ENCODE measurements at places on chromosomes 11 and 22. TPM values are rescaled to one million over a fixed set of nuclear protein-coding genes. Genes with fewer than 3 reads are reported as not detected.

Gene APOA1
- total RNA-seq: 1.2 TPM

- DNase-seq: no peak
Observed at GRCh38 chr11:105144887-105145286, 5.3 kb upstream of the CARD18 start.

DNA sequence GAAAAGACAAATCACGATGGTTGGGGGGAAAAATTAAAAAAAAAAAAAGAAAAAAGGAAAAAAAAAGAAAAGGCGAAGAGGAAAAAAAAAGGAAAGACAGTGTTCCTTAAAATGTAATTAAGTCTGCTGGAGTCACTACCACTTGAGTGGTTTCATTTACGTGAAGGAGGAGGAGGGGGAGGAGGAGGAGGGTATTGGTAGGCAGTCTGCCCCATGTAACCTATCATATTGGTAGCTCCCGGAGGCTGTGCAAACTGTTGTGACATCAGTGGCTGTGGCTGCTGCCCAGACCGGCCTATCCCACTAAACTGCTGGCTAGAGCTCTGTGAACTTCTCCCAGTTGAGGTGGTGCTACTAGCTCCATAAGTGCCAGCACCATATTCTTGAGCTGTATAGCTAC is 17.9 kb downstream of the KDELR3 start:
- no peak for DNase-seq

GRCh38 chr22:30301995-30302809 is 12.9 kb upstream of the CASTOR1 start:
- peak; percentile 54 for DNase-seq

GRCh38 chr11:85737738-85738137 is 51.7 kb upstream of the CCDC89 start:
- DNase-seq: no peak

Gene FCHSD2
- total RNA-seq: 36.0 TPM

DNA sequence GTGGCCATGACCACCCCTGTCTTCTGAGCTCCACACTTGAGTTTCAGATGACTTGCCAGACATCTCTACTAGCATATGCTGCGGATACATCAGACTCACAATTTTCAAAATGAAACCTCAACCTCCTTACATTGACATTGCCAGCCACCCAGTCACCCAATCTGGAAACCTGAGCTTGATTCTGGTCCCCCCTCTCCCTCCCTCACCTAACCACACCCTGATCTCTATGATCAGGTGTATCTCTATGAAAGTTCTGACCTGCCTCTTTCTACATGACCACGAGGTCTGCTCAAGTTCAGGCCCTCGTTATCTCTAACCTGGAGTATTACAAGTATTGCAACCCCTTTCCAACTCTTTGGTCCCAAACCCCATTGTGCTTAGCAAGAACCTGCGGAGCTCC is 254.1 kb downstream of the KIRREL3 start:
- no peak for DNase-seq

- DNase-seq: no peak
Observed at GRCh38 chr11:79940165-79940564, 499.3 kb upstream of the TENM4 start.

GRCh38 chr11:70064726-70065317 is 13.3 kb upstream of the ANO1 start:
- DNase-seq: no peak

GRCh38 chr11:64792482-64792881 is 10.5 kb downstream of the MAP4K2 start:
- no peak for DNase-seq

- DNase-seq: no peak
Observed at GRCh38 chr11:27150098-27150497, 109.5 kb downstream of the BBOX1 start.

GRCh38 chr22:47623763-47624148 is 861.3 kb downstream of the TBC1D22A start:
- DNase-seq: no peak

GRCh38 chr22:36528341-36528740 is 625 bp downstream of the EIF3D start:
- DNase-seq: no peak

Gene DTX4
- total RNA-seq: 3.6 TPM

DNA sequence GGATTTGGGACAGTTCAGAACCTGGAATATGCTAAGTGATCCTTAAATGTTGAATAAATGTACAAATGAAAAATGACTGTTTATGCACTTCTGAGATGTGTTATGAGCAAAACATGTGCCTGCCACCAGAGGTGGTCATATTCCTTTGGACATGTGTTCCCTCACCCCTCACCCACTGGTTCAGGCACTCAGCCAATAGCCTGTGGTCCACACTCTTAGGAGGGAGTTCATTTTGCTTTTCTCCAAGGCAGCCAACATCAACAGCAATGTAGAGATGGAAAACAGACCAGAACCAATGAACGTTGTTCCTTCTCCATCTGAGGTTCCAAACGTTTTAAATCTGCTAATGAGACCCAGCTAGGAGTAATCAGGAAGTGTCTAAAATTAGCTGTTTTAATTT is 44.0 kb downstream of the RPUSD4 start:
- DNase-seq: no peak

Gene IFTAP
- 31.9 TPM for total RNA-seq

Gene NAA40
- total RNA-seq: 29.1 TPM

- no peak for DNase-seq
Observed at GRCh38 chr11:45655012-45655283, 10.5 kb downstream of the CHST1 start.

GRCh38 chr11:94762208-94762607 is 5.9 kb upstream of the AMOTL1 start:
- DNase-seq: no peak

DNA sequence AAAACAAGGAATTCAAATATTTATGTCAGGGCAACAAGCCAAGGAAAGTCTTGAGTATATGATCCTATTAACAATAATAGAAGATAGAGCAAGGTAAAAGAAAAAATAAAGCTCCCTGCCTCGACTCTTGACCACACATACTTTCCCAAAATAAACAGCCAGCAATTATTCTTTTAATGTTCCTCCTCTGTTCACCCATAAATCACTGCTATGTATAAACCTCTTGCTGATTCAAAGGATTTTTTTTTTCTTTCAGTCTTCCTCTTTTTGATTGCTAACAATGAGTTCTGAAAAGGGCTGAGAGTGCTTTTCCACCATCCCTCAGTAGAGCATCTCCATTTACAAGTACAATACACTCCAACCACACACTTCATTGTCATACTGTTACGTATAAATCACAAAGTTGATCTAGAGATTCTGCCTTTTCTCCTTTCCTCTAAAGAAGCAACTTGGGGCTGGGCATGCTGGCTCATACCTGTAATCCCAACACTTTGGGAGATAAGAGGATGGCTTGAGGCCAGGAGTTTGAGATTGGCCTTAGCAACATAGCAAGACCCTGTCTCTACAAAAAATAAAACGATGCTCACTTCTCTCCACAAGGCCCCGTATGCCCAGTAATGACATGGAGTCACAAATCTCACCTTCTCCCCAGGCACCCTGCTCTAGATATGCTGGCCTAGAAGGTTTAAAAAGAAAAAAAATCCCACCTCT is 24.0 kb downstream of the RAB30 start:
- no peak for DNase-seq

Gene OR10D3
- not detected for total RNA-seq

Gene MUC15
- total RNA-seq: not detected

GRCh38 chr22:21939461-21939913 is 13.2 kb downstream of the PPM1F start:
- peak; percentile 27 for DNase-seq

- no peak for DNase-seq
Observed at GRCh38 chr22:22343581-22344296, 99.2 kb downstream of the VPREB1 start.

GRCh38 chr22:49585461-49586243 is 242.0 kb downstream of the BRD1 start:
- no peak for DNase-seq

DNA sequence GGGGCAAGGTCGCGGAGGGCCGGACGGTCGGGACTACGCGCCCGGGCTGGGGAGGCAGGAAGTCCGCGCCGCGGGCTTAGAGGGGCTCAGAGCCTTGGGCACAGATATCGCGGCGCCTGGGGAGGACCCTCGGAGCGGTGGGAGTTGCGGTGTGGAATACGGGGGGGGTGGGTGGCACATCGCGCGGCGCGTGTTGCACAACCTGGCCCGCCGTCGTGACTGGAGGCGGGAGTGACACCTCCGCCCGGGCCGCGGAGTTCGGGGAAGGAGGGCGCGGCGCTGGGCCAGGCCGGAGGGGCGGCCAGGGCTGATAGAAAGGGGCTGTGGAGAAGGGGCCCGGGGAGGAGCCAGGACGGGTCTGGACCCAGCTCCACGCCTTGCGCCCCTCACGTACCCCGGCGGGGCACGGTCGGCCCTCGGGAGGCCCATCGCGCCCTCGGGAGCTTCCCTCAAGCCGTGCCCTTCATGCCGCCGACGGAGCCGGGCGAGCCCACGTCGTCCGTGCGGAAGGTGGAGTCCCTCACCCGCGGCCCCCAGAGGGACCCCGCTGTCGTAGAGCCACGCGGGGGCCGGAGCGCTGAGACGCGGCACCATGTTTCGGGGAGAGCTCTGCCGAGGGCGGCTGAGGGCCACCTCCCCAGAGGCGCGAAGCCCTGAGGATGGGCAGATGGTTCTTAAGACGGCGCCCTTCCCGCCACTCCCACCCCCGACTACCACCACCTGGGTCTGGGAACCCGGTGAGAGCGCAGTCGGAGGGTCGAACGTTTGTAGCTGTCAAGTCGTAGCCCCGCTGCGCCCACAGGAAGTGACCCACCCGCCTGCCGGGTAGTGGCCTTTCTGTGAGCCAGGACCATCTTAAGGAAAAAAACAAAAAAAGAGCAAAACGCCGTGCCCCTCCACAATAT is 729 bp downstream of the IL17RA start:
- DNase-seq: peak; percentile 60

GRCh38 chr11:86623736-86624135 is 48.7 kb downstream of the ME3 start:
- DNase-seq: no peak

DNA sequence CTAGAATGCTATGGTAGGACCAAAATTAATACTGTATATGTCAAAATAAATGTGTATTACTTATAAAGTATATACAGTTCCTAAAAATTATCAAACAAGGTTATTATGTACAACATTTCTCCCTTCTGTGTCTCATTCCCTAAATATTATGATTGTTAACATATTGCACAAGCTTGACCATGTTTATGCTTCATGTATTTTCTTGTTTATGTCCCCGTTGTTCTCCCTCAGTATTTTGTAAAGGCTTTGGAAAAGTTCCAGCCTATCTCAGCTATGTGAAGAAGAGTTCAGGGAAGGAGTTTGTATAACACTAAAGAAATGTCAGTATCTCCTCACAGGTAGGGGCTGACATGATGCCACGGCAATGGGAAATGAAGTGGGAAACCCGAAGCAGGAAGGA is 19.6 kb downstream of the ADM start:
- DNase-seq: no peak

DNA sequence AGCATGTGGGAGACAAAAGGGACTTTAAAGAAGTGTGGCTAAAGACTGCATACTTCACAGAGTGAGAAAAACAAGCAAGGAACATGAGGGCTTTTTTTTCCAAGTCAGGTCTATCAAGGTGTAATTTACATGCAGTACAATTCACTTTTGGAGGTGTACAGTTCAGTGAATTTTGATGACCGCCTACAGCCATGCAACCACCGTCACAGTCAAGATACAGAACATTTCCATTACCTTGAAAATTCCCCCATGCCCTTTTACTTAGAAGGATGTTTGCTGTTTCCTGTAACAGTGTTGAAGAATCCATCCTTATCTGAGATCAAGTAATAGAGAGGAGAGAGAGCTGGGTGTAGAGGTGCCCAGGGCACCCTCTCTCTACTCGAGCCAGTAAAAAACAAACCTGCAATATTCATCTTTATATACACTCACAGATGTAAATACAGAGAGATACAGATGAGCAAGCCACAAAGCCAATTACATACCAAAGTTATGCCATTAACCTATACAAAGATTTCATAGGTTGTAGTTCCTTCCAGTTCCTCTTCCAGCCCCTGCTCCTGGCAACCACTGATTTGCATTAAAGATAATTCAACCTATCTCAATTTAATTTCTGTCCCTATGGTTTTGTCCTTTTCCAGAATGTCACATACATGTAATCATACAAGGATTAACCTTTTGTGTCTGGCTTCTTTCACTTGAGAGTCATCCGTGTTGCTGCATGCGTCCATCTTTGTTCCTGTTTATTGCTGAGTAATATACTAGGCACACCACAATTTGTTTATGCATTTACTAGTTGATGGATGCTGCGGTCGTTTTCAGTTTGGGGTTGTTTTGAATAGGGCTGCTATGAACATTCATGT is 35.0 kb upstream of the RASD2 start:
- no peak for DNase-seq

- DNase-seq: no peak
Observed at GRCh38 chr11:75241906-75242644, 1.5 kb downstream of the TPBGL start.

GRCh38 chr11:86152901-86153300 is 84.0 kb upstream of the PICALM start:
- no peak for DNase-seq
